NCI-H1105 (cell line): ENCODE measurements at places on chromosomes 13 and 19.

- DNase-seq, result no peak
Observed at GRCh38 chr13:99962242-99962641, 9.3 kb downstream of the ZIC5 start.

DNA sequence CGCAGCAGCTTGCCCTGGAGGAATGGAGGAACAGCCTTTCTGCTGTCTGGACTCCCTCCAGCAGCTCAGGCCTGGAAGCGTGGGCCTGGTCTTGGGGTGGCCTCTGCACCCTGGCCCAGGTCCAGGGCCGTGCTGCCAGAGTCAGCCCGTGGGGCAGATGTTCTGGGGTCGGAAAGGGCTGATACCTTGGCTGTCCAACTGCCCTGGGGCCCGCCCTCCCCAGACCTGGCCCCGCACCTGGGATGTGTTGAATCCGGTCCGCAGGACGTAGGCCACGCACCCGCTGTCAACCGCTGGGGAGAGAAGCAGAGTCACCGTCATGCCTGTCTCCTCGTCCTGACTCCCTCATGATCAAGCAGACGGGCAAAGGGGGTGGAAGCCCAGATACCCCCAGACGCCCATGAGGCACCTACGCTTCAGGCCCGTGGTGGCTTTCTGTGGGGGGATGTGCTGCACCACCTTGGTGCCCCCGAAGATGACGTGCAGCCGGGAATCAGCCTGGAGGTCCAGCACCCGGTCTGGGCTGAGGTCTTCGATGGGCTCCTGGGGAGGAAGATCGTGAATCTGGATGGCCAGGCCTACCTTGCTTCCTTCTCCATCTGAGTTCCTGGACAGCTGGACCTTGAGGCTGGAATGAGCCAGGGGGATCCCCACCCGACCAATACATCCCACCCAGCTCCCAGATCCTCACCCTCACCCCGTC is 7.7 kb downstream of the ATP13A1 start:
- DNase-seq, result no peak

- peak; percentile 54 for DNase-seq
Observed at GRCh38 chr13:105848494-105848893, 687.0 kb downstream of the EFNB2 start.

DNA sequence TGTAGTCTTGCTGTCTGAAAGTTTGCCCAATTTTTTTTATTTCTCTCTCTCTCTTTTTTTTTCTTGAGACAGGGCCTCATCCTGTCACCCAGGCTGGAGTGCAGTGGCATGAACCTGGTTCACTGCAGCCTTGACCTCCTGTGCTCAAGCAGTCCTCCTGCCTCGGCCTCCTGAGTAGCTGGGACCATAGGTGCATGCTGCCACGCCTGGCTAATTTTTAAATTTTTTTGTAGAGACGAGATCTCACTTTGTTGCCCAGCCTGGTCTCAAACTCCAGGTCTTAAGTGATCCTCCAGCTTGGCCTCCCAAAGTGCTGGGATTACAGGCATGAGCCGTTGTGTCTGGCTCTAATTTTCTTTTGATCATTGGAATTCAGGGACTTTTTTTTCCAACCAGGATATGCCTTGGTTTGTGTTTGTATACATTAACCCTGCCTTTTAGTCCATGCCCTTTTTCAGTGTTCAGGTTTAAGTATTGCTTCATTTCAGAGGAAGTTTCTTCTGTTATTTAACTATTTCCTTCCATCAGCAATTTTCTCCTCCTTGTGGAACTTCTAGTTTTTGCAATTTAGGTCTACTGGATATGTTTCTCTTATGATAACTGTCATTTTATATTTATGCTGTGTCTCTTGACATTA is 201.4 kb downstream of the PCCA start:
- DNase-seq, result no peak

- DNase-seq, result no peak
Observed at GRCh38 chr19:7450243-7451223, 38.3 kb downstream of the PEX11G start.

GRCh38 chr19:55087542-55087901 is 11.9 kb downstream of the EPS8L1 start:
- no peak for DNase-seq

DNA sequence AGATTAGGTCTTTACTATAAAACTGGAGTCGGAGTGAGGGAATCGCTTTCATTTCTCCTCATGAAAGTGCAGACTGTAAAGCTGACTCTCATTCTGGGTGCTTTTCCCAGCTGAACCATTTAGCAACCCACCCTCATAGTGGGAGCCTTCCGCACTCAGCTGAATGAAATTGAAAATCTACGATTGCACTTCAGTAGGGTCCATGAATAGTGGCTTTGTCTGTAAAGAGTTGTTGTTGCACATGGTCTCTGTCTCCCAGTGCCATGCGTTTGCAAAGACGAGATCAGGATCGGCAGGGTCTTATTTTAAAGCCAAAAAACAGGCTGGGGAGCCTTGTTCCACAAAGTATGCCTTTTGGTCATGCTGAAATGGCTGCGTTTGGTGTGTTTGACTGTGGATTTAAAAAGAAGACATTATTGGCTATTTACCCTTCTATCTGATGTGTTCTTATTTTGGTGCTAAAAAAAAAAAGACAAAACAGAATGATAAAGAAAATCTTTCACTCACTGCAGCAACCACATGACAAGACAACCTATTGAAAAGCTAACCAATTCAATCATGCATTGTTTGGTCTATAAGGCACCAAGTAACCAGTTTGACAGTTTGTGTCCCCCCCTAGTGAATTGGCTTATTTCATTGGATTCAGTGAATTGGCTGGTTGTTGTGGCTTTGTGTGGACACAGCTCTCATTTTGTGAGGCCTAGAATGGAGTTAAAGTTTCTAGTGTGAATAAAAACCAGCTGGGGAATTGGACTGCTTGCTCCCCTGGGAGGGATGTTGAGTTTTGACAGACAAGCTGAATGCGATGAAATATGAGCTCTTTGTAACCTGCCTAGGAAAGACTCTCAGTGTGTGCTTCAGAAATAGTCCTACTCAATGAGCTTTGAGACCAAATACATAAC is 65.6 kb downstream of the ARHGAP35 start:
- DNase-seq, result no peak

- DNase-seq, result no peak
Observed at GRCh38 chr13:56198350-56198749, 942.4 kb upstream of the PRR20A start.

- DNase-seq, result no peak
Observed at GRCh38 chr19:45676851-45677263, 8.8 kb downstream of the GIPR start.

DNA sequence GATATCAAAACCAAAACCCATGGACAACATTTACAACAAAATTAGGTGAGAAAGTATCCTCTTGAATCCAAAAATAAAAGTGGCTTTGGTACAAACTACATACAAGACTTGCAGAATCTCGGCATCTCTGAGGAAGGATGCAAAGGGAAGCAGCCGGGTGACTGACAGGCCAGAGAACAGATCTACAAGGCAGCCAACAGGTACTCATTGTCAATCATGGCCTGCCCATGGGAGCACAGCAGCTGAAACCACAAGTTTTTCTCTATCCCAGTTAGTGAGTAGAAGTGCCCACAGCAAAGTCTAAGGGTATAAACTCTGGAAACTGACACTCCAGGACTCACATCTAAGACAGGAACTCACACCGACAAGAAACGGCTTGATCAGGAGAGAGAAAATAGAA is 74.5 kb downstream of the TBC1D4 start:
- no peak for DNase-seq

GRCh38 chr19:29329460-29330134 is 116.6 kb upstream of the UQCRFS1 start:
- no peak for DNase-seq
